ENCODE measurements at places on chromosomes 7 and 10.

DNA sequence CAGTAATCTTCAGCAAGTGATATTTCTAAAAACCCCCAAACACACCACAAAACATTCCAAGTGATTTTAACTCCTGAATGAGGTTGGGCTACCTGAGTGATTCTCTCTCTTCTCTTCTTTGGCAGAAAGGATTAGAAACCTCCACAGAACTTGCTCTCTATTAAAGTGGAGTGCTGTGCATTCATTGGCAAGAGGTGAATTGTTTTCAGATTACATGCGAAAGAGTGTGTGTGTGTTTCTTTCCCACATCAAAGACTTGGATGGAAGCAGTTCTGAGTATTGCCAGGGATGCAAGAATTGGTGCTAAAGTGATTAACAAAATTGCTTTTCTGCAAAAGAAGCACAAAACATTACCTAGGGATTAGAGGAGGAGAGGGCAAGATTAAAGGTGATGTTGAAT, 13.1 kb upstream of the FBXW4 start:
- DNase-seq: no peak

GRCh38 chr10:71138166-71138830, 74.1 kb upstream of the UNC5B start:
- no peak for DNase-seq

DNA sequence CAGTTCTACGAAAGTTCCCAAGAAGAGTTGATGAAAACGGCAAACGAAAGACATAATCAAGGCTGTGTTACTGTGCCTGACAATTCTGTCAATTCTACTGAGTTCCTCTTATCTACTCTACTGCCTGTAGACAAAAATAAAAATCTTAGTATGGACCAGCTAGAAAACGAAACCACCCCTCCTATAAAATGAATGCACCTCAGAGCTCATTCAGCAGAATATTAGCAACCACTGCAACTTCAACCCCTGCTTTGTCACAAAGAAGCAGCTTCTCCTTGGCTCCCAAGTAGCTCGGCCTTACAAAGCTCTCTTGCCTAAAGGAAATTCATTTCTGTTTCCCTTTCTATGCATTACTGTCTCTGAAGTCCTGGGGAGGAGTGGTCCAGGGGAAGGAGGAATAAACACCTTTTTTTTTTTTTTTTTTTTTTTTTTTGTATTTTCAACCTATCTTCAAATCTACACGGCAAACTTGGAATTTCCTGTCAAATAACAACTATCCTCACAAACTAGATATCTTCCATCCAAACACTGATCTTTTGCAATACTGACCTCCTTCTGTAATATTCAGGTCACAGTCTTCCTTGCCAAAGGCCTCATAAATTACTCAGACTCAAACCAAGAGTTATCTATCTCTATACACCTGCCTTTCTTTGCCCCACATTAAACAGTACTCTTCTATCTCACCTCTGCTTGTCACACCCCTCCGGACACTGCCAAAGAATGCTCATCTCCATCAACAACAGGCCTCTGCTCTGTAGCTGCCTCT, 74.3 kb downstream of the GLI3 start:
- no peak for DNase-seq

GRCh38 chr7:158973941-158974785, 117.8 kb downstream of the DYNC2I1 start:
- DNase-seq: no peak

- DNase-seq: no peak
Observed at GRCh38 chr7:19099194-19099593, 18.2 kb downstream of the TWIST1 start.

GRCh38 chr7:101538596-101539459, 90.3 kb downstream of the MYL10 start:
- DNase-seq: peak; percentile 70

GRCh38 chr7:25643770-25644394, 415.6 kb upstream of the NPVF start:
- DNase-seq: no peak

DNA sequence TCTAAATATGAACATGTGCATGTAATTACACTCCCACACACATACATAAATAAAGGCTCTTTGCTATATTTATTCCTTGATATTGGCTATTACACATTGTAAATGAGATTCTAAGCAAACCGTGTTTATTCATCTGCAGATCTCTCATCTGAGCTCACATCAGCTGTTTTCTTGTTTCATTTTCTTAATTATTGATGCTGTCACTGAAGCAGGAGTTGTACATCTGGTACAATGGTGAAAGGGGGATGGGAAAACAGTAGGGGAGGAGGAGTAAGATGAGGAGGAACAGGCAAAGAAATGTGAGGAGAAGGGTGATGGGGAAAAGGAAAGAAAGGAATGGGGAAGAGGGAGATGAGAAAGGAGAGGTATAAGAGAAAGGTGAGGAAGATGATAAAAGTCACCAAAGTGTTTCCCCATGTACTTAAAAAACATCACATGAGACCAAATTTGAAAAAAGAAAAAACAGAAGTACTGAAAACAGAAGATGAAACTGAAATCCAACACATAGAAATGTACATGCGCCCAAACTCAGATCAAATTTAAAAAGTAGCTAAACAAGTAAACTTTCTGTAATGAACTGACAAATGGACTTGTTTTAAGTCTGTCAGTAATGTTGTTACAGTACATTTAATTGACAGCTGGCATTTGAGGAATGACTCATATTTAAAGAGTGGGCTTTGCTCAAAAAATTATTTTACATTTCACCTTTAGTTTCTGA, 472.2 kb downstream of the ARL4A start:
- DNase-seq: no peak

GRCh38 chr7:86733783-86734182, 90.1 kb downstream of the GRM3 start:
- DNase-seq: no peak

- no peak for DNase-seq
Observed at GRCh38 chr7:77893813-77894212, 95.2 kb downstream of the PHTF2 start.

DNA sequence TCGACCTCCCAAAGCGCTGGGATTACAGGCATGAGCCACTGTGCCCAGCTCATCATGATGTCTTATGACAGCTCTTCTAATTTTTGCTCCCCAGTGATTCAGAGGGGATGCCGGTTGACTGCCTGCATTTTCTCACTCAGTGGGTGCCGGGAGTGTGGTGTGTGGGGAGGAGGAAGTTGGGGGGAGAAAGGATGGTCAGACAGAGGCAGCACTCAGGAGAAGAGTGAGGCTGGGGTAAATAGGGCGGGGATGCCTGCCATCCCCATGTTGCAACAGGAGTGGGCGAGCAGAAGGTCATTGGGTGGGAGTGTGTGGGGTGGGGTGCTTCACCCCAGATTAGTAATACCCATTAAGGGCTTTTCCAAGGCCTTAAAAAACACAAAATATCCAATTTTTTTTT, 3.5 kb upstream of the CCL24 start:
- no peak for DNase-seq

- no peak for DNase-seq
Observed at GRCh38 chr10:113347508-113347907, 205.3 kb upstream of the HABP2 start.

GRCh38 chr7:114788706-114789105, 133.2 kb upstream of the MDFIC start:
- no peak for DNase-seq

DNA sequence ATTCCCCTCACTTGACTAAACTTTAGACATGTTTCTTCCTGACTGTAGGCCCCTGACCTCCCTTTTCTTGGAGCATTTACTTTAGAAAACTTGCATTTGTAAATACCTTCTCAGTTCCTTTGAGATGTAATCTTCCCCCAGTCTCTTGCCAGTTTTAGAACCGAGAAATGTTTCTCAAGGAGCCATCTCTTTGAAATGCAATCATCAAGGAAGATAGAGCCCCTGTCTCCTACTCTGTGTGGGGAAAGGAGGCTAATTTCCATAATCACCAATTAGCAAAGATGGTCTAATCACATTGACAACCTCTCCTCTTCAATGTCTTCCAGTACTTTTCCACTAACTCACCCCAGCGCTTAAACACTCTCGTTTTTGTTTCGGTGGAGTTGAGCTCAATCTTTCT, 70.0 kb upstream of the SMIM30 start:
- DNase-seq: no peak

- no peak for DNase-seq
Observed at GRCh38 chr10:125964558-125964957, 68.2 kb downstream of the FANK1 start.

GRCh38 chr10:21831986-21832820, 171.3 kb downstream of the DNAJC1 start:
- DNase-seq: no peak

GRCh38 chr7:76354981-76355730, 3.6 kb downstream of the YWHAG start:
- DNase-seq: no peak

DNA sequence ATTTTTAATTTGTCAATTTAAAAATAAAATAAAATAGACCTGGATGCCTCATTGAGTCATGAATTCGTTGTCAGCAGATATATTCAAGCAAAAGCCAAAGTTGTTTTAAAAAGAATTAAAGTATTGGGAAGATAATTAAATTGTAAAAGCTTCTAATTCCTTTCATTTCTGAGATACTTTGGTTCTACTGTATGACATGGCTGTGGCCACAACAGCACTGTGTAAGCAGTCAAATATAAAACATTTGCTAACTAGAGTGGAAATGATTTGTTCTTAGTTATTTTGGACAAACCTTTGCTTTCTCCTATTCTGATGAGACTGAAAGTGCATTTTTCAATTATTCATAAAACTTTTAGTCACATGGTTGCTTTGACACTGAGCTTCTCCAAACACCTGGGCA, 143.6 kb upstream of the FAM13C start:
- DNase-seq: no peak

DNA sequence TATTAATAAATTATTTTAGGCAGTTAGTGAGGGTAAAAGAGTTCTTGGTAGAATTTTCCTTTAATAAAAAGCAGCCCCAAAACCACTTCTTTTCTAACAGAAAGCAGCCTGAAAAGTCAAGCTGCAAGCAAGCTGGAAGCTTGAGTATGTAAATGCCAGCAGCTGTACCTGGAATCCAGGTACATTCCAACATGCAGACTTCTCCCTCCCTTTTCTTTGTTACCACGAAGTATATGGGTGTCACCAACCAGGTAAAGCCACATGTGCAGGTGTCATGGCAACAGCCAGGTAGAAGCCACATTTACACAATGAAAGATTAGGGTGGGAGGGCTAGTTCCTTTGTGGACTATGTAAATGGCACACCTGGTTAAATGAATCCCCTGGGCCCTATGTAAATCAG, 114.6 kb downstream of the EPC1 start:
- no peak for DNase-seq

DNA sequence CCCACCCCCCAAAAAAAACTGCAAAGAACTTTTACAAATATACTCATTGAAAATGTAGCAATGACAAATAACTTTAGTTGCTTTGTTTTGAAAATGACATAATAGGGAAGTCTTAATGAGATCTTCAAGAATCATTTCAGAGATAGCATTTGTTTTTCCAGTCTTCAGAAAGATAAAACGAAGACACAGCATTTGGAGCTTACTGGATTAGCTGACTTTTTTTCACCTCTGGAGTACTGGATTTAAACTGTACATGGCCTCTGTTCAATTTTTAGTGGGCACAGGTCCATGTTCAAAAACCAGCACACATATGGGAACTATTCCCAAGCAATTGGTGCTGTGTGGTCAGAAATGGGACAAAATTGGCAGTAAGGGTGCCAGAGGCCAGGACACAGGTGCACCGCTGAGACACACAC, 3.9 kb downstream of the RAB11FIP2 start:
- DNase-seq: no peak

DNA sequence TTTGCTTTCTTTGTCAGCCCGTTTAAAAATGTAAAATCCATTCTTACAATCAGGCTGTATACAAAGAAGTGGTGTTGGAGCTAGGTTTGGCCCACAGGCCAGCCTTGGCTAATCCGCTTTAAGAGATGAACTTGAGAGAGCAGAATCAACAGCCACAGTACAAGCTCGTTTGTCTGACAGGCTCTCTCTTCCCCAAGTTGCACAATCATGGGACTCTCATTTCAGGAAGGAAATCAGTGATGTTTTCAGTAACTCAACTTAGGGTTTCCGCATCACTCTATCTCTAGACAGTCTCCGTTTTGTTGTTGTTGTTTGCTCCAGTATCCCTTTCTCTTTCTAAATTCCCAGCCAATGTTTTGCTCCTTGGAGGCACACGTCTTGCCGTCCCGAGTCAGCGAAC, 582.0 kb upstream of the MKI67 start:
- DNase-seq: no peak

DNA sequence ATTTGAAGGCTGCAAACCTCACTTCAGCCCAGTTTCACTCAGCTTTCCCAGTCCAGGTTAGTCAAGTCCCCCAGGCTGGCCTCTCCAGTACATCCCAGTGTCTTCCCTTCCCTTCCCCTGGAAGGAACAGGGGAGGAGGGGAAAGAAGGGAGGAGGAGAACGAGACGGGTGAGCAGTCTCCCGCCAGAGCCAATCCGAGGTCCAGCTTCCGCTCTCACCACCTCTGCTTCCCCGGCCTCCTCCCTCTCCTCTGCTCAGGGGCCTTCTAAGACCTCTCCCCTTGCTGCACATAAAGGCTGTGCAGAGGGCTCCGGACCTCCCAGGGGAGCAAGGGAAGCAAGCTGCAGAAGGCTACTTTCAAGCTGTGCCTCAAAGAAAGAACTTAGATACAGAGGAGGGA, 4.1 kb downstream of the ATG9B start:
- DNase-seq: no peak

DNA sequence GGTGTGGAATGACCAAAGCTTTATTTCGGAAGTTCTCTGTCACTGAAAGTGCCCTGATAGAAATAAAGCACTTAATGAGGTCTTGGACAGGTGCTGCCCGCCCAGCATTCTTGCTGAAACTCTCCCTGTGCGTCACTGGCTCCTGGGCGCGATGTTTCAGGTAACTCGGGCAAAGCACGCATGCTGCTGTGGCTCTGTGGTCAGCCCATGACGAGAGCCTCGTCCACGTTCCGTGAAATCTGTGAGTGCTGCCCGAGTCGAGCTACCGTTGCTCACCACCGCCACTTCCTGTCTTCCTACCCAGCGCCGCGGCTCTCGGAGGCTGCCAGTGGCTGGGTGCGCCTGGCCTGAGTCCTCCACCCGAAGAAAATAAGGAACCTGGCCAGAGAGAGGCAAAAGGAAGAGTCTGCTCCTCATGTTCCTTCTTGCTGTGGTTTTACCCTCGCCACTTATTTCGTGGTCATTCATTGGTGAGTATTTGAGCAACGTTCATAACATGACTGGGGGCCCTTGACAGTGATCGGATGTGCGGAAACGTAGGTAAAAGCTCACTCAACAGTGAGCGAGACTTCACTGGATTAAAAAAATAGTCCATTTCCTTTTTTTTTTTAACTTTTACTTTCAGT, 95.5 kb downstream of the MAP3K8 start:
- no peak for DNase-seq

DNA sequence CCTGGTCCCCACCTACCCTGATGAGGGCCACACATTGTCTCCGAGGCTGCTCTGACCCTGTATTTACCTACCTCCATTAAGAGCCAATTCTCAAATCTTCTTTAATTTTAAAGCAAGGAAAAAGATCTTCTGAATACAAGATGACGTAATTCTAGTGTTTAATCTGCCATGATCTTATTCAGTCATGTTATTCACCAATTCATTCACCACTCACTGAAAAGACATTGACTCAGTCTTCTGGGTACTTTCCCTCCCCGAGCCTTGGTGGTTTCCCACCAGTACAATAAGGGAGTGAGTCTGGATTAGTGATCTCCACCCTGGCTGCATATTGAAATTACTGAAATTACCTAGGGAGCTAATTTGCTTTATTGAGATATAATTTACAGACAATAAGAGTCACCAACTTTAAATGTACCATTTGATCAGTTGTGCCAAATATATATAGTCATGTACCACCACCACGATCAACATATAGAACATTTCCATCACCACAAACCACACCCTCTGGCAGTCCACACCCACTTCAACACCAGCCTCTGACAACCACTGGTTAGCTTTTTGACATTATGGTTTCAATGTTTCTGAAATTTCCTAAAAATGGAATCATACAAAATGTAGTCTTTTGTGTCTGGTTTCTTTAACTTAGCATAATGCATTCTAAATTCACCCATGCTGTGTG, 117.5 kb upstream of the UNC5B start:
- no peak for DNase-seq
